KBM-7 (cell line): ENCODE measurements at places on chromosomes 3 and 15.
A peak's percentile ranks its signal among the peaks of the same experiment; 100 is the strongest.

DNA sequence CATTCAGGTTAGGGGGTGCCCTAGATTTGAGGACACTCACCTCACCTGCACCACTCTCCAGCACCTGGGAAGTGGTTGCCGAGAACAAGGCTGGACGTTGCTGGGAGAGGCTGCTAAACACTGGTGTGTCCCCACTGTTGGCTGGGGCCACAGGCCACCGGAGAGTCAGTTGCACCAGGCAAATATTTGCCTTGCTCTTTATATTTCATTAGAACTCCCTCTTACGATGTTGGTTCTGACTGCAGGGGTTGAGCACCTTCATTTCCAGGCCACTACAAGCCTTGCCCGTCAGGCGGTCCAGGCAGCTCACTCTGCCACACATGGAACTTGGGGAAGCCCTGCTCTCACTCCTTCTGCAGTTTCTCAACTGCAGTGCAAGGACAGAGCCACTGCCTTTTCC is 30.7 kb downstream of the HCN4 start:
- no peak for DNase-seq

GRCh38 chr15:57364282-57365007 is 11.9 kb upstream of the CGNL1 start:
- DNase-seq: peak; percentile 90

DNA sequence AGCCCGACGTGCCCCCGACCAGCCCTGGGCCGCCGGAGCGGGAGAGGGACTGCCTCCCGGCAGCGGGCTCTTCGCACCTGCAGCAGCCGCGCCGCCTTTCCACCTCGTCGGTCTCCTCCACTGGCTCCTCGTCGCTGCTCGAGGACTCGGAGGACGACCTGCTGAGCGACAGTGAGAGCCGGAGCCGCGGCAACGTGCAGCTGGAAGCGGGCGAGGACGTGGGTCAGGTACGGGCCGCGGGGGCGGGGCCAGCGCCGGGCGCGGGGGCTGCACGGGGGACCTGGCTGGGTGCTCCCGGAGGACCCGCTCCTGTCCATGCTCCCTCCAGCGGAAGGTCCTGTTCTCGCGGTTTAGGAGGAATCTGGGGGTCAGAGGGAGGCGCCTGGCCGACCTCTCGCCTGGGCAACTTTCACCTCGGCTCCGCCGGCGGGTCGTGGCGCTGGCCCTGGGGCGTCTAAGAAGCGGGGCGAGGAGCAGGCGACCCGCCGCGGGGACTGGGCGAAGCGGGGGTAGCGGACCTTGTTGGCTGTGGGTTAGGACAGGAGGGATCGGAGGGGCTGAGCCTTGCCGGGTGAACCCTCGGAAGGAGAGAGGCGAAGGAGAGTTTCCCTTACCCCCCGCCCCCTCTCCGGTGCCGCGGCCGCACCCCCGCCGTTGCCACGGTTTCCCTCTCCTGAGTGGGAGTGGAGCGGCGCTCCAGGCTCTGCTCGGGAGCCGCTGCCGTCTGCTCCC is 682 bp downstream of the ITPKA start:
- DNase-seq: peak; percentile 32

GRCh38 chr3:152305075-152305474 is 36.3 kb downstream of the MBNL1 start:
- no peak for DNase-seq

DNA sequence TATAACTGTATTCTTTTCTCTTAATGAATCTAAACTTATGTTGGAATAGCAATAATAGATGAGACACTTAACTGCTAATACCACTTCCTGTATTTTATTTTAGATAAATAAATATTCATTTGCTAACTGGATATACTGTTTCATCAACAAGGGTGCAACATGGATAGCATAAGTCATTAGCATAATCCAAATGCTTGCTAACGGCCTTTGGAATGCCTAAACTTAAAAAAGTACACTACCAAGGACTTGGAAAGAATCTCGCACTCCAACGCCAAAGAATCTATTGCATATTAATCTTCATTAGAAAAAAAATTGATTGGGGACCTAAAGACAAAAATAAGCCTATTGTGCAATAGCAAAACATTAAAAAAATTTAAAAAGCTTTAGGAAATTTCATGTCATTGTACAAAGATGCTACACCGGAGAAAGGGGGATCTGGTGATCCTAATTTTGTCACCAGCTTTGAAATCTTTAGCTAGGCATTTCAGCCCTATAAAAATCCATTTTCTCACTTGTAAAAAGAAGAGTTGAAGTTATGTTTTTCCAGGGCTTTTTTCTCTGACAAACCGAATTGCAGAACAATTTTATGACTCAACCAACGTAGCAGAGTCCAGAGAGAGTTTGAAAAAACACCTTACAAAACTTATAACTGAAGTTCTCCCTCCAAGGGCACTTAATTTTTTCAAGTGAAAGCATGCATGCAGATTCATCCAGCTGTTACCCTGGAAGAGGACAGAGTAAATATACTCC is 4.1 kb downstream of the VGLL3 start:
- DNase-seq: no peak

DNA sequence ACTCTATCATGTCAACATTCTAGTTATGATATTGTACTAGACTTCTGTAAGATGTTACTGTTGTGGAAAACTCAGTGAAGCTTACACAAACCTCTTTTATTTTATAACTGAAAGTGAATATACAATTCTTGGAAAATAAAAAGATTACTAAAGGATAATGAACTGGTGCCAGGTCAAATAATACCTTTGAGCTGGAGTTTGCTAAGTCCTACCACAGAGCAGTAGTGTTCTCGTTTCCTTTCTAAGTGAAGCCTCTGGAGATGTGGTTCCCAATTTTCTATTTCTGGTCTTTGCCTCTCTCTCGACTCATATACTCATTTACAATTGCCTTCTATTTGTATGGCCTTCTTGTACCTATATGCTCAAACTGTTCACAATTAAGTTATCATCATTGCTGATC is 942.9 kb downstream of the SQOR start:
- DNase-seq: no peak

DNA sequence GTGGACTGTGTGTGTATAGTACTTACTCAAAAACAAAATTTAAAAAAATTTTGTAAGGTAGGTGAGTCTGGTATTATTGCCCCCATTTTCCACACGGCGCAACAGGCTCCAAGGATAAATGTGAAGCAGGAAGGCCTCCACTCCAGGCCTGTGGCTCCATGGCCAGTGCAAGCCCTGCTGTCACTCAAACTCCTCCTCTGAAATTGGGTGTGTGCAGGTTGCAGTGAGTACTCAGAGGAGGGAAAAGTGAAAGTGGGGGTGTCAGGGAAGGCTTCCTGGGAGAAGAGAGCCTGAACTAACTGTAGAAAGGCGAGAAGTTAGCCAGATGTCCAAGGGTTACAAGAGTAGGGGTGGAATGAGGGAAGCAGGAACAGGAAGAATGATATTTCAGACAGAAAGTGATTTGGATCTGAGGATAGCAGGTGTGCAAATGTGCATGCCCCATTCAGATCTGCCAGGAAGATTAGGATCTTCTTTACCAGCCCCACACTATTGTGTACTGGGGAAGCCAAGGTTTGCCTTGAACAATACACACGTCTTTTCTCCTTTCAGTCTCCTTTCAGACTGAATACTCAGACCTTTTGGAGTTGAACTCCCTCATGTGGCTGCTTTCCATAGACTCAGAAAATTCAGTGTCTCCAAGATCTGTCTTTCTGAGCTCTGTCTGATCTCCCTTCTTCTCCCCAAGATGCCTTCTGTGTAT is 48.7 kb upstream of the RYK start:
- DNase-seq: peak; percentile 16
